ENCODE measurements at places on chromosomes 13 and 19.

GRCh38 chr13:45372189-45373161 lies 31.5 kb upstream of the TPT1 start:
- DNase-seq = no peak

- peak; percentile 78 for DNase-seq
Measured at GRCh38 chr13:31982540-31982939, 49.0 kb upstream of the FRY start.

DNA sequence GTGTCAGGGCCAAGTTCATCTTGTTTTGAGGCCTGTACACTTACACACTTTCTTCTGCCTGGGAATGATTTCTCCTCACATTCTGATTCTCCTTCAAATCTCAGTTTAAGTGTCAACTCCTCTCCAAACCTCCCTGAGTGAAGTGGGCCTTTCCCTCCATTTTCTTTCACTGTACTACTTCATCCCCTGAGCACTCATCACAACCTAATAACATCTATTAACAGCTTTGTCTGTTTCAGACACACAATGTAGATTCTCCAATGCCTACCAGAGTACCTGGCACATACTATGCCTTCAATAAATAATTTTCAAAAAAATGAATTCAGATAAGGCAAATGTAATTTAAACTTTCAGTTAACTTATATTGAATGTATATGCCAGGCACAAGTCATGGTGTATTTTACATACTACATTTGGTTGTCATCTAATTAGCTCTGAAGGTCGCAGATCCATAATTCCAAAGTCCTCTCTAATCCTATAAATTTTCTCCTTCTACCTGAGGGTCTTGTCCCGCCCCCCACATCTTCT lies 357 bp upstream of the COG6 start:
- no peak for DNase-seq

GRCh38 chr13:46551410-46552302 lies 1.3 kb upstream of the LRCH1 start:
- DNase-seq = no peak

DNA sequence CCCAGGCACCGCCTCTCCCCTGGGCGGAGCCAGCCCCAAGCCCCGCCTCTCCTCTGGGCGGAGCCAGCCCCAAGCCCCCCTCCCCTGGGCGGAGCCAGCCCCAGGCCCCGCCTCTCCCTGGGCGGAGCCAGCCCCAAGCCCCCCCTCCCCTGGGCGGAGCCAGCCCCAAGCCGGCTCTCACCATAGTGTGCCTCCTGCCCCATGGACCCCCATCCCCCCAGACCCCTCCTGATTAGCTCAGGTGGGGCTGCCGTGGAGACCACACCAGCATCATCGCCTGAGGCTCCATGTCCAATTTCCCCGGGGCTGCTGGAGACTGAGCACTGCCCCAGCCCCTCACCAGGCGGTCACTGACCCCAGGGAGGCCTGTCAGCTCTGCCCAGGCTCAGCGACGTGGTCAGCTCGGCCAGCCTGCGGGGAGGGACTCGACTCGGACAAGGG lies 4.2 kb upstream of the MADCAM1 start:
- DNase-seq = no peak

- DNase-seq = no peak
Measured at GRCh38 chr13:110326263-110326904, 19.3 kb downstream of the COL4A2 start.

DNA sequence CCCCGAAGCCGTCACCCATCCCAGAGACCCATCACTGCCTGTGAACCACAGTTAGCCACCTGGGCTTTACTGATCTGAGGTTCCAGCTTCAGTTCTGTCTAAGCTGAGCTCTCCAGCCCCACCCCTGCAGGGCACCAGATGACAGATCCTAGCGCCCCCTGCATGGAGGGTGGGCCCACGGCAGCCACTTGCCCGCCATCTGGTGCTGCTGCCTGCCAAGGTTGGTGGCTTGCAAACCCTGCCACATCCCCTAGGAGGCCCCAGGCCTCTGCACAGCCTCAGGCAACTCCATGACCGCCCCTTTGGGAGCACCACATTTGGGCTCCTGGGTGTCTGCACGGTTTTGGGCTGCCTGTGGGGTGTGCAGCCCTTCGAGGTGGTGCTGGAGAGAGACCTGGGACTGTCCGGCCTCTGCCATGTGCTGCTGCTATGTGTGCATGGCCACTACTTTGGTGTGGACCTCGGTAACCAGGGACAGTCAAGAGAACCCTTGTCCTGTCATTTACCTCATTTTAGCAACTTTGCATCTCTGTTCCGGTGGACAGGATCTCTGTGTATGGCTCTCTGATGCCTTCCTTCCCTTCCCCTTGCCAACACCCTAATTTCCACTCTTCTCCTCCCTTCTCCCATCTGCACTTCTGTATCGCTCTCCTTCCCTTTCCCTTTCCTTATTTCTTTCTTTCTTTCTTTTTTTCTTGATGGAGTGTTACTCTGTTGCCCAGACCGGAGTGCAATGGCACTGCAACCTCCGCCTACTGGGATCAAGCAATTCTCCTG lies 17.4 kb upstream of the SDHAF1 start:
- no peak for DNase-seq

- DNase-seq = no peak
Measured at GRCh38 chr13:49521224-49521623, 25.5 kb downstream of the PHF11 start.

DNA sequence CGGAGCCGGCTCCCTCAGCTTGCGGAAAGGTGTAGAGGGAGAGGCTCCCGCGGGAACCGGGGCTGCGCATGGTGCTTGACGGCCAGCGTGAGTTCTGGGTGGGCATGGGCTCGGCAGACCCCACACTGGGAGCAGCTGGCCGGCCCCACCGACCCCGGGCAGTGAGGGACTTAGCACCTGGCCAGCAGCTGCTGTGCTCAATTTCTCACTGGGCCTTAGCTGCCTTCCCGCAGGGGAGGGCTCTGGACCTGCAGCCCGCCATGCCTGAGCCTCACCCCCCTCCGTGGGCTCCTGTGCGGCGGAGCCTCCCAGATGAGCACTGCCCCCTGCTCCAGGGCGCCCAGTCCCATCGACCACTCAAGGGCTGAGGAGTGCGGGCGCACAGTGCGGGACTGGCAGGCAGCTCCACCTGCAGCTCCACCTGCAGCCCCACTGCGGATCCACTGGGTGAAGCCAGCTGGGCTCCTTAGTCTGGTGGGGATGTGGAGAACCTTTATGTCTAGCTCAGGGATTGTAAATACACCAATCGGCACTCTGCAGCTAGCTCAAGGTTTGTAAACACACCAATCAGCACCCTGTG lies 1141.8 kb downstream of the PCDH17 start:
- no peak for DNase-seq

DNA sequence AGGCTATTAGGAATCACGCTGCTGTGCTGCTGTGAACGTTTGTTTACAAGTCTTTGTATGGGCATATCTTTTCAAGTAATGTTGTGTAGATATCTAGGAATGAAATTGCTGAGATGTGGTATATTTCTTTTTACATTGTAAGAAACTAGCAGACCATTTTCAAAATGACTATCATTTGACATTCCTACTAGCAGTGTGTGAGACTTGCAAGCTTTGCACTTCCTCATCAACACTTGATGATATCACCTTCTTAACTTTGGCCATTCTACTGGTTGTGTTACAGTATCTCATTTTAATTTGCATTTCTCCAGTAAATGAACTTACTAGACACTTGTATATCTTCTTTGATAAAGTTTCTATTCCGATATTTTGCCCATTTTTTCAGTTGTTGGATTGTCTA lies 12.1 kb downstream of the METTL21C start:
- DNase-seq = no peak

GRCh38 chr13:69124996-69125395 lies 982.6 kb upstream of the ATXN8OS start:
- DNase-seq = no peak

DNA sequence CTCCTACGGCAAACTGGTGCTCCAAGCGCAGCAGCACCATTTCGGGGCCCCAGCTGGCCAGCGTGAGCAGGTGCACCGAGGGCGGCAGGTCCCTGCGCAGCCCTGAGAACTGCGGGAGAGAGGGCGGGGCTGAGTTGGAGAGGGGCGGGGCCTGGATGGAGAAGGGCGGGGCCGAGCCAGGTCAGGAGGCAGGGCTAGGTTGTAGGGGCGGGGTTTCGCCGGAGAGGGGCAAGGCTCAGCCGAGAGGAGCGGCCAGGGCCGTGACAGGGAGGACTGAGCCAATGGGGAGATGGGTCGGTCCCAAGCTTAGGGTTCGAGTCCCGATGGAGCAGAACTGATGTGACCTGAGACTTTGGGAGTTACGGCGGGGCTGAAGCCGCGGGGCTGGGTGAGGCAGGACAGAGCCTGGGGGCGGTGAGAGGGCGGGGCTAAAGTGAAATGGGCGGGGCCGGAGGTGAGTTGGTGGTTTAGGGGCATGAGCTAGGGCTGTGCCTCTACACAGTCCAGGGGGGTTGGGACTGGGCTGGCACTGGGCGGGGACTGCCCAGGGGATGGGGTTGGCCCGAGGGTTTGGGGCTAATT lies 19.0 kb downstream of the MAN2B1 start:
- DNase-seq = no peak

GRCh38 chr13:28425793-28426192 lies 69.1 kb downstream of the FLT1 start:
- DNase-seq = no peak

GRCh38 chr19:55913643-55914268 lies 18.4 kb downstream of the NLRP13 start:
- DNase-seq = no peak

- no peak for DNase-seq
Measured at GRCh38 chr19:3136684-3137055, 837 bp downstream of the GNA15 start.

GRCh38 chr13:105365021-105365550 lies 1170.4 kb downstream of the EFNB2 start:
- DNase-seq = no peak

- DNase-seq = no peak
Measured at GRCh38 chr13:60509601-60510386, 112.8 kb downstream of the TDRD3 start.

DNA sequence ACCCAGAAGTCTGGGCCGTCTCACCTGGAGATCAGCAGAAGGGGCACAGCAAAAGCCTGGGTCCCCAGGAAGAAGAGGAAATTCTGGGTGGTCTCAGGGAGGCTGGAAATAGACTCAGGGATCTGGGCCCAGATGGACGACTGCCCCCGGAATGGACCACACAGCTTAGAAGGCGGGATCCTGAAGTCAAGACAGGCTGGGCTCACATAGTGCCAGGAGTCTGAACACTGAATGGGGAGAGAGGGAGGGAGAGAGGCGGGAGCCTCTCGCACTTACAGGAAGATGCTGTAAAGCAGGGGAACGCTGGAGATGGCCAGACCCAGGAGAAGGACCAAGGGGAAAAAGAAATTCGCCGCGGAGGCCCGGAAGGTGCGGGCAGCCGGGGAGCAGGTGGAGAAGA lies 1.3 kb upstream of the LENG1 start:
- no peak for DNase-seq

- no peak for DNase-seq
Measured at GRCh38 chr19:33845498-33845897, 48.8 kb downstream of the KCTD15 start.

DNA sequence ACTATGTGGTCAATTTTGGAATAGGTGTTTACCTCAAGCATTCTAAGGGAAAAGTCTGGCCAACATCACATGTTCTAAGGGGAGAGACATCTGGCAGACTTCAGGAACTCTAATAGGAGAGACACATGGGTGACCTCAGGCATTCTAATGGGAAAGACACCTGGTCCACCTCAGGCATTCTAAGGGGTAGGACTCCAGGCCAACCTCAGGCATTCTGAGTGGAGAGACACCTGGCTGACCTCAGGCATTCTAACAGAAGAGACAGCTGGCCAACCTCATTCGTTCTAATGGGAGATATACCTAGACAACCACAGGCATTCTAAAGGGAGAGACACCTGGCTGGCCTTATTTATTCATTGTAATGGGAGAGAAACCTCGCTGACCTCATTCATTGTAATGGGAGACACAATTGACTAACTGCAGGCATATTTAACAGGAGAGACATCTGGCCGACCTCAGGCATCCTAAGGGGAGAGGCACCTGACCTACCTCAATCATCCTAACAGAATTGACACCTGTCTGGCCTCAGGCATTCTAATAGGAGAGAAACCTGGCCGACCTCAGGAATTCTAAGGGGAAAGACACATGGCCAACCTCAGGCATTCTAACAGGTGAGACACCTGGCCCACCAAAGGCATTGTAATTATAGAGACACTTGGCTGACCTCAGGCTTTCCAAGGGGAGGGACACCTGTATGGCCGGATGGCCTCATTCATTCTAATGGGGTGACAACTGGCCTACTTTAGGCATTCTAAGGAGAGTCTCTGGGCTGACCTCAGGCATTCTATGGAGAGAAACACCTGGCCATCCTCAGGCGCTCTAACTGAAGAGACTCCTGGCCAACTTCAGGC lies 1346.8 kb downstream of the UQCRFS1 start:
- no peak for DNase-seq

DNA sequence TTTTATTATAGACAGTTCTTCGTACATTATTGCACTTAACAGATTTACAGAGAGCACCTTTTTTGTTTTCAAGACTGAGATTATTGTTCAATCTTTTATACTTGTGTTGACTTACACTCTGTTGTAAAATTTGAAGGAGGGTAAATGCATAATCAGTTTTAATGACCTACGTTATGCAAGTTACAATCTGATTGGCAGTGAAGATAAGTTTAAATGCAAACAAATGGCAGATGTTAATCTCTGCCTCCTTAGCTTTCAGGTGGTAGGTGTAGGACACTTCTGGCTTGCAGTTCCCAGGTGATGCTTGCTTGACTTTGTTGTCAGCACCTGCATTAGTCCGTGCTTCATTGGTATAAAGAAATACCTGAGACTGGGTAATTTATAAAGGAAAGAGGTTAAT lies 424.9 kb downstream of the FGF9 start:
- no peak for DNase-seq

GRCh38 chr13:62294244-62294643 lies 878.6 kb upstream of the PCDH20 start:
- DNase-seq = no peak

DNA sequence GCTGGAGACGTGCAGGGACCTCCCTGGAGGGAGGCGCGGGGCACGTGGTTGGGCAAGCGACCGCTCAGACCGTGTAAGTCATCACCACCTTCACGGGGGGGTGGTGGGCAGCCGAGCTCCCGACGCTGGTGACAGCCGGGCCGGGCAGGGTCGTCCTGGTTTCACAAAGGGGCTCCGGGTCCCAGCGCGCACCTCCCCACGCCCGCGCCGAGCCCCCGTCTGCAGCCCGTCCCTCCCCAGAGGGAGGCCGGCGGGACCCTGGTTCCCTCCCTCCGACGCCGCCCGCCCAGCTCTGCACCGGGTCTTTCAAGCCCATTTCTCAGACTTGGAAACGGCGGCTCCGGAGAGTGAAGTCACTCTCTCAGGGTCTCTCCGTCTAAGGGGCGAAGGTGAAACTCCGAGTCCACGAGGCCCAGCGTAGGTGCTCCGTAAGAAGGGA lies 729 bp upstream of the ARID3A start:
- no peak for DNase-seq

GRCh38 chr13:30088312-30088855 lies 219.0 kb downstream of the KATNAL1 start:
- no peak for DNase-seq

DNA sequence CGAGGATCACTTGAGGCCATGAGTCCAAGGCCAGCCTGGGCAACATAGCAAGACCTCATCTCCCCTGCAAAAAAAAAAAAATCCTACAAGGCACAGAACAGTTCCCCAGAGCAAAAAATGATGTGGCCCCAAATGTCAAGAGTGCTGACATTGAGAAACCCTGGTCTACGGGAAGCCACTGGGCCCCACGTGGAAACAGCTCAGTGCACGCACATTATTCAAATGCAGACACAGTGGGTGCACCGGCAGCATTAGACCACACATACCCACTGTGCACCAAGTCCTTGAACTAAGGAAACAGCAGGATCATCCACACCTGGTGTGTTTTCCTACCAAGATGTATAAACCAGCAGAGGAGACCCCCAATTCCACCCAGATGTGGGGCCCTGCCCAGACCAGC lies 35.0 kb upstream of the ADGRE5 start:
- DNase-seq = no peak

Data from smooth muscle cell of the brain vasculature (primary cell).